Stimulated activated CD8-positive, alpha-beta memory T cell treated with anti-CD3 and anti-CD28 coated beads, Interleukin-4, amount 100 ng/mL, for 24 hours (primary cell): ENCODE measurements at places on chromosomes 12 and 14.

DNA sequence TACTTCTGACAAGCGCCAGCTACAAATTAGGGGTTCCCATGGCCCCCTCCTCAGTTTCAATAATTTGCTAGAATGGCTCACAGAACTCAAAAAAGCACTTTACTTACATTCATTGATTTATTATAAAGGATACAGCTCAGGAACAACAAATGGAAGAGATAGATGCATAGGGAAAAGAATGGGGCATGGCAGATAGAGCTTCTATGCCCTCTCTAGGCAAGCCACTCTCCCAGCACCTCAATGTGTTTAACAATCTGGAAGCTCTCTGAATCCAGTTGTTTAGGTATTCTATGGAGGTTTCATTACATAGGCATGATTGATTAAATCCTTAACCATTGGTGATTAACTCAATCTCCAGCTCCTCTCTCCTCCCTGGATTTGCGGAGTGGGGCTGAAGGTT lies 184.5 kb upstream of the DAAM1 start:
- DNase-seq = no peak

- DNase-seq = no peak
Measured at GRCh38 chr12:3973973-3974644, 100.9 kb upstream of the PARP11 start.

DNA sequence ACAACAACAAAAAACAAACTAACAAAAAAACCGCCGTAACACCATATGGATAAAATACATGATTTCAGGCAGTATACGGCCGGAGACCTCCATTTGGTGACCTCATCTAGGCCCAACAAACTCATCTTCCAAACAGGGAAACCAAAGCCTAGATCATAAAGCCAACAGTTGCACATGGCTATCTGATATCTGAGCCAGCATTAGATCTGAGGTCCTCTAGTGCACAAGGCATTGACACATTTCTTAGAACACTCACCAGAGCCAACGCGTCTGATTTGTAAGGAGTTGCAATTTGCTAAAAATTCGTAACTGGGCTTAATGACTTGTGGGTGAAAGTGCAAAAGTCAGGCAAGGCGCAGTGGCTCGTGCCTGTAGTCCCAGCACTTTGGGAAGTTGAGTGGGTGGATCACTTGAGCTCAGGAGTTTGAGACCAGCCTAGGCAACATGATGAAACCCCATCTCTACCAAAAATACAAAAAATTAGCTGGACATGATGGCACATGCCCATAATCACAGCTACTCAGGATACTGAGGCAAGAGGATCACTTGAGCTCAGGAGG lies 42.0 kb upstream of the NUDT4 start:
- DNase-seq = no peak

DNA sequence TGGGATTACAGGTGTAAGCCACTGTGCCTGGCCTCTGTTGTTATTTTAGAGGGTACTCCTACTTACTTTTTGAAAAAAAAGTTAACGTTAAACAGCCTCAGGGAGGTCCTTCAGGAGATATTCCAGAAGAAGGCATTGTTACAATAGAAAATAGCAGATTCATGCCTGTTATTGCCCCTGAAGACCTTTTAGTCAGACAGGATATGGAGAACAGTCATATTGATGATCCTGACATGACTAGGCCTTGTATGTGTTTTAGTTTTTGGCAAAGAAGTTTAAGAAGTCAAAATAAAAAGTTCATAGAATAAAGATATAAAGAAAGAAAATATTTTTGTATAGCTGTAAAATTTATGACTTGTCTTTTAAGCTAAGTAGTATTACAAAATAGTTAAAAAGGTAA lies 45.3 kb downstream of the WASHC3 start:
- DNase-seq = no peak

- DNase-seq = no peak
Measured at GRCh38 chr12:48997719-48998496, 1.3 kb downstream of the DDN start.
